ENCODE measurements at places on chromosomes 2 and 18. TPM values are rescaled to one million over a fixed set of nuclear protein-coding genes. Genes with fewer than 3 reads are reported as not detected.

GRCh38 chr18:56505971-56506370, 132.4 kb downstream of the TXNL1 start:
- no peak for DNase-seq

DNA sequence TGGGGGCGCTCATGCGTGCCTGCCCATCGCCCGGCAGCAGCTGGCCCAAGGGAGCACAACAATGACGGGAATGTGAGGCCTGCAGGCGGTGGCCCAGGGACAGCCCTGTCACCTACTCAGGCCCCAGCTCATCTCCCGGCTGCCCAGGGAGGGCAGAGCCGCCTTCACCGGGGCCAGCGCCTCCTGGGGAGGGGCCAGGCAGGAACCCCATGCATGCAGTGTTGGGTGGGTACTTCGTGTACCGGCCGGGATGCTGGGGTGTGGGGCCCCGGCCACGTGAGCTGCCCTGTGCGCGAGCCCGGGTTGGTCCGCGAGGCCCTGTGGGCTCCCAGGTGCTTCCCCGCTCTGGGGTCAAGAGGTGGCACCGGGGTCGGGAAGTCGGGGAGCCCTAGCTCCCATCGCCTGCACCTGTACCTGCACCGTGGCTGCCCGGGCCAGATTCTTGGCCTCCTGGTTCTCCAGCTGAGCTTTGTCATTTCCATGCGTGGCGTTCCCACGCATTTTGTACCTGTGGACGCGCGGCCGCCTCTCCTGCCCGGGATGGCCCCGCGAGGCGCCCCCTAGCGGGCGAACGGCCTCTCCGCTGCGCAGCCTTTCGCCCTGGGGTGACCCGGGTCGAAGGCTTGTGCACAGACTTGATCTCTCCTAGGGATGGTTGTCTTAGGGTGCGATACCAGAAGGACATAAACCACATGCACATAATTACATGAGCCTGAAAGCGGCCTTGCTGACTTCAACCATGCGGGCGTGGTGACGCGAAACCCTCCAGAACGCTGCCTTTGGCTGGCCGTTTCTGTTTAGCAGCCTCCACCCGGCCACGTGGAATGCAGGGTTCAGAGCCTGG, 950 bp downstream of the KLHL30 start:
- no peak for DNase-seq

DNA sequence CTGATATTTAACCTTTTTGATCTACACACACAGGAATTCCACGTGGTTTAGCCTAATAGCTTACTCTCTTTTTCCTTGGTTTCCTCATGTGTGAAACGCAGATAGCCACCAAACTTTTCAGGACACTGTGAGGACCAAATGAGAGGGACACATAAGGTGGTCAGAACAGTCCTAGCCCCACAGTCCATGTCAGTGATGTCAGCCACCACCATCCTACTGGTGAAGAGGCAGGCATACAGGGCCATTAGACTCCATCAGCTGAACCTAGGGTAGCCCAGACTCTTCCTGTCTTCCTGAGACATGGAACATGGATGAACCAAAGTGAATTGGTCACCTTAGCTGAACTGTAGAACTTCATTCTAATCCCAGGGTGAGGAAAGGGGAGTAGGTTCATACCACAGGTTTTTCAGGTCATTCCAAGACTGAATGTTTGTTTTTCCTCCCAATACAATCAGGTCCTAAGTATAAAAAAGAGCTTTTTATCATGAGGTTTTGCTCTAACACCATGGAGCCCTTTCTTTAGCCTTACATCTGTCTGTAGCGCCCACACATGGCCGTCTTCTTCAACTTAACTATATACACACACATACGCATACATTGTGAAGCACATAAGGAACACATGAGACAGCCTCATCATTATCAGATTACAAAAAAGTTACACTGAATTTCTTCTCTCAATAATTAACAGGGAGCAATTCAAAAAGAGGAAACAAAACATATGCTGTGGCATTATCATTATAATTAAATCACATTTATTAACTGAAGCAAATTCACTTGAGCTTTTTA, 18.5 kb upstream of the NFE2L2 start:
- no peak for DNase-seq

LOXHD1 gene
- not detected for total RNA-seq

DNA sequence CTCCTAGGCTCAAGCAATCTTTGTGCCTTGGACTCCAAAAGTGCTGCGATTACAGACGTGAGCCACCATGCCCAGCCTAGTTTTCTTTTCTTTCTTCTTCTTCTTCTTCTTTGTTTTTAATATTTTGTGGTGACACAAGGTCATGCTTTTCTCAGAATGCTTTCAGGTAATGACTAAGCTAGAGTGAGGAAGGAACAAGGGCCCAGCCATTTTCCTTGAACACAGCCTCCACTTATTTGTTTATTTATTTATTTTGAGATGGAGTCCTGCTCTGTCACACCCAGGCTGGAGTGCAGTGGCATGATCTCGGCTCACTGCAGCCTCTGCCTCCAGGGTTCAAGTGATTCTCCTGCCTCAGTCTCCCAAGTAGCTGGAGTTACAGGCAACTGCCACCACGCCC, 74.3 kb upstream of the ST3GAL5 start:
- DNase-seq = no peak

SFTPB gene
- 13.0 TPM for total RNA-seq

DNA sequence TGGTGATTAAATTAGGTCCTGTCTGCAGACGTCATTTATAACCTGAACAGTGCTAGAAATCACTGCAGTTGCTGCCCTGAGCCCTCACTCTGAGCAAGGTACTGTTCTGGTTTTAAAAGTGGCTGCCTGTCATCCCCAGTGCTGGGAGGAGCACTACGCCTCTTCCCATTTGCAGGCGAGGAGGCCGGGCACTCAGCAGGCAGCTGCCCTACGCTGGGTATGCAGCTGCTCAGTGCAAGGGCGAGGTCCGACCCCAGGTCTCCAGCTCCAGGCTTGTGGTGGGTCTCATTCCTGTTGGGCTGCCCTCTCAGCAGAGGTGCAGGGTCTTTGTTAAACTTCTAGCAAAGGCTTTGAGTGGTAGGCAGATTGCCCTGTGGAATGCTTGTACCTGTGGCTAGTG, 15.7 kb downstream of the CNDP2 start:
- DNase-seq = no peak

GRCh38 chr18:22667616-22668422, 250.1 kb upstream of the CTAGE1 start:
- DNase-seq = no peak

DNA sequence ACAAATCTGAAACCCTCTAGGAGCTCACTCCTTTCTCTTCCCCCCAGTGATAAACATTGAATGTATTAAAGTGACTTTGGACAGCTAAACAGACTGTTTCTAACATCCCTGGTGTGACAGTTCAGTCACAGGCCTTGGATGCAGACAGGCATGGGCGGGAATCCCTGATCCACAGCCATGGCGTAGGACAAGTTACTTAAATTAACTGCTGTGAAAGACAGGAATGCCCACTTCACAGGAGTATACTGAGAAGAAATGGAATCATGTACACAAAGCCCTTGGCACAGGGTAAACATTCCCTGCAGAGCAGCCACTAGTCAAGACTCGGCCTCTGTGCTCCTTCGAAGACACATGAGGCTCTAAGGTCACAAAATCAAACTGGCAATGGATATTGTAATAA, 34.0 kb downstream of the FARSB start:
- no peak for DNase-seq

DNA sequence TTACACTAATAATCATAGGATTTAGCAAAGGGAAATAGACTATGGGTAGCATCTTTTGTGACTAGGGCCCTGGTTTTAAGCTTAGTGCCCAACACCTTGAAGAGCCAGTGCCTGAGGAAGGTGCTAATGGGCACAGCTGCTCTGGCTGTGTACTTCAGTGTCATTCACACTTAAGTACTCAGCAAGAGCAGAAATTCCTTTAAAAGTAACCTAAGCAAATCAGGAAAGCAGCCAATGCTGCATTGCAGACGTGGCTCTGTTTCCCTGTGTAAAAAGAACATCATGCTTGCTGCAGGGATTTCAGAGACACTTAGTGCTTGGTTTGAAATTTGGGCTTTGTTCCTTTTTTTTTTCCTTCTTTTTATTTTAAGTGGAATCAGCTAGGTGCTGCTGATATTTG, 505.4 kb downstream of the SUCLG1 start:
- DNase-seq = no peak

DNA sequence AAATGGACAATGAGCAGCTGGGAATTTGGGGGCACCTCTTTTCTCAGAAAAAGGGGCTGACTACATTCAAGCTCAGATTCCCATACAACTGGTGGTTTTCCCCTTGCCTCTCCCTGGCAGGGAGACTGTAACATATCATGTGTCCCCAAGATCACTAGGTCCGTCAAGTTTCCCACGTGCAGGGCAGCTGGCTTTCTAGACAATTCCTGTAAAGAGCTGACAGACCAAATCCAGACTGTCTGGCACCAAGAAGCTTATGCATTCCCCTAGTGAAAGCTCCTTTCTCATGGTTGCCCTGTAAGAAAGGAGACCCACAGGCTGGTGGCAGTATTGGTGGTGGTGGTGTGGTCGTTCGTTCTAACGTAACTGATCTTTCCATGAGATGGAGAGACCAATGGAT, 48.8 kb downstream of the THUMPD2 start:
- no peak for DNase-seq

- no peak for DNase-seq
Observed at GRCh38 chr2:219423652-219424377, 5.6 kb downstream of the DES start.

GRCh38 chr2:23925702-23926289, 1.1 kb downstream of the ATAD2B start:
- DNase-seq = peak; percentile 67

COLEC11 gene
- total RNA-seq = 22.6 TPM

GRCh38 chr2:10316860-10317259, 14.2 kb downstream of the HPCAL1 start:
- no peak for DNase-seq

- DNase-seq = no peak
Observed at GRCh38 chr2:238150686-238151085, 8.1 kb upstream of the ERFE start.

DNA sequence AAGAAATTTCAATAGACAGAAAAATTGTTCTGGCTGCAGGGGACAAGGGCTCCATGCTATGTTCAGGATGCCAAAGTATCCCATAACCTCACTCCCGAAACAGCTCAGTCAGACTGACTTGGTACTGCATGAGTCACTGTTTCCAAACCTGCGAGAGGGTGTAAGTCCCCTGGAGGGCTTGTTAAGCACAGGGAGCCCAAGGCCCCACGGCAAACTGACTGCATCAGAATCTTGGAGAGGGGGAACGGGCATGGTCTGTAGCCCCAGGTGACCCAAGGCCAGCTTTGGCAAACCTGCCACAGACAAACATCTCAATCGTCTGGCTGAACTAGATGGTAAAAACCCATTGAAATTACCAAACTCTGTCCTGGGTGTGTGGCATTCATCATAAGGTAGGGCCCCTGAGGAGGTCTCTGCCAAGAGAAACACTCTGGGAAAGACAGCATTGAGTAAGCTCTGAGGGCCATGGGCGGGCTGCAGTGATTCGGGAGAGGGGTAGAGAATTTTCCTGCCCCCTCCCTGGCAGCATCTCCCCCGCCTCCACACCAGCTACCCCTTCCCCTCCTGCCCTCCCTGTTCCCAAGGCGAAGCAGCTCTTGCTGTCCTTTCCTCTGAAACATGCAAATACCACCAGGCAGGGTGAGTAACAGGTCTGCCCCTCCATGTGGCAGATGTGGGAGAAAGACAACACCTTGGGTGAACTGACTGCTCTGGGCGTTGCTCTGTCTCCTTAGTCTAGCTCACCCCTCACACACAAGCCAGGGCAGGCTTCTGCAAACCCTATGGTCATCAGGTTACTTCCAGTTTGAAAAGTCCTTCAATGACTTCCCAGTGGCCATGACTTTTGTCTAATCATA, 274.7 kb upstream of the SIX2 start:
- DNase-seq = peak; percentile 21

DNA sequence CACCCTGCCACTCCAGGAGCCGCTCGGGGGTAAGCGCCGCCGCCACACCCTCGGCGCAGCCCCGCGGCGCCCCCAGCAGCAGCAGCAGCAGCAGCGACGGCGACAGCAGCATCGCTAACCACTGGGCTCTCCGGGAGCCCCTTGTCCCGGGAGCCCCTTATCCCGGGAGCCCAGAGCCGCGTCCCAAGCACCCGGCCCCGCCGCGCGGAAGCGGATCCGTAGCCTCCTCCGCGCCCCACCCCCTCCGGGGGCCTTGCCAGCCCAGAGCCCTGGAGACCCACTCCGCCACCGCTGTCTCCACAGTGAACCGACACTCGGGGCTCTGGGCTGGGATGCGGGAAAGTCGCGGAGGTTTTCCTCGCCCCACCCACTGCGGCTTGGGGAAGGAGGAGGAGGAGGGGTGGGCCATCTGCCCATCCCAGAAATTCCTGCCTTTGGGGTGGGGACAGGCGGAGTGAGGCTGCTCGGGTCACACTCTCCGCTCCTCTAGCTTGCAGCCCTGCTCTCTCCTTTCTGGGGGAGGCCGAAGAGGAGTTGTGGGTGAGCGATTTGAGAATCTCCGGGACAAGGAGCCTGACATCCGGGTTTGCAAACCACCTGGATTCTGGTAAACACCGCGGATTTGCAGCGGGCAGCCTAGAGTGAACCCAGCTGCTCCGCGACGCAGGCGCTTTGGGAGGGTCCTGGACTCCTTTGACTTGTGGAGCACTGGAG, at the start of gene PLA2R1:
PLA2R1 (minus strand) TSS at position 324 of the 714 bp plus-strand sequence; CDS start at position 112, 212 bp downstream.
- peak; percentile 67 for DNase-seq

SF3B6 gene
- 158 TPM for total RNA-seq
